Pancreas (tissue), 10 donors: ENCODE measurements at places on chromosomes 7 and 10. TPM values are rescaled to one million over a fixed set of nuclear protein-coding genes. Genes with fewer than 3 reads are reported as not detected.
A peak's percentile ranks its signal among the peaks of the same experiment; 100 is the strongest.

DNA sequence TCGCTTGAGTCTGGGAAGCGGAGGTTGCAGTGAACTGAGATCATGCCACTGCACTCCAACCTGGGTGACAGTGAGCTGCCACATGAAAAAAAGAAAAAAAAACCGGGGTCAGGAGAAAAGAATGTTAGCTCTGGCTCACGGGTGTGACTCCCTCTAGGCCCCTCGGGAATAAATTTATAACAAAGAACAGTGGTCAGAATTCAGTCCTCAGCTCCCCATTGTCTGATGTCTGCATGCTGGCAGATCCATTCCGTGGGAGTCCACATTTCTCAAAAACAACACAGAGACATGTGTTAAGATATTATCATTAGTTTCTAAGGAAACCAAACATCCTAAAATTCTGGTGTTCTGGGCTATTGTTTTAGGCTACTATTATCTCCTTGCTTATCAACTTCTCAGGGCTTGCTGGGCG, 90.6 kb downstream of the MARCHF5 start:
- H3K4me3 ChIP-seq: no peak overlapping the region
- no peaks in the 10 kb centered on the region for H3K36me3 ChIP-seq
- H3K4me1 ChIP-seq: no peaks in the 10 kb centered on the region
- H3K27me3 ChIP-seq: no peaks in the 10 kb centered on the region

DNA sequence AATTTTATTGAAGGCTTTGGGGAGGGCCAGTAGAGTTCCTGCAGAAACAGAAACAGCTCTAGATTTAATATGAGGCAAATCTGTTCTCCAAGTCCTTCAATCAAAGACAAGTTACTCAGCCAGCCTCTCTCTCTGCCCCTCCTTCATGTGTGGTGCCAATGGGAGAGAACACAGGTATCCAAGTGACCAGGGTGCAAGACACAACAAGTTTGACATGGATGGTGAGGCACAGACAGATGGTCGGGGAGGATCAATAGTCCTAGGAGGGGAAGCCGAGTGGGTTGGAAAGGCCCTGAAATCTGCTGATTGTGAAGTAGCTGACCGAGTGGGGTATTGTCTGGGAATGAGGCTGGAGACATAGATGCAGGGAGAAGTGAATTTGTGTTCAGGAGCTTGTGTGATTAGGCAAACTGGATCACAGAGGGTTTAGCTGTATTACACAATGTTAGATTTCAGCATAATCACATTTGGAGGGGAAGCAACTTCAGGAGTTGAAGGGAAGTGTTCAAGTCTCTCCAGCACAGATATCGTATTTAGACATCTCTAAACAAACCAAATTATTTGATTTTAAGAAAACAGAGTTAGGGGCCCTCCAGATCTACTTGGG, 1.5 kb downstream of the GIMAP1 start:
- H3K36me3 ChIP-seq: no peaks in the 10 kb centered on the region
- H3K4me1 ChIP-seq: no peaks in the 10 kb centered on the region
- no peak for DNase-seq
- H3K4me3 ChIP-seq: no peak overlapping the region
- H3K27ac ChIP-seq: no peak overlapping the region

DNA sequence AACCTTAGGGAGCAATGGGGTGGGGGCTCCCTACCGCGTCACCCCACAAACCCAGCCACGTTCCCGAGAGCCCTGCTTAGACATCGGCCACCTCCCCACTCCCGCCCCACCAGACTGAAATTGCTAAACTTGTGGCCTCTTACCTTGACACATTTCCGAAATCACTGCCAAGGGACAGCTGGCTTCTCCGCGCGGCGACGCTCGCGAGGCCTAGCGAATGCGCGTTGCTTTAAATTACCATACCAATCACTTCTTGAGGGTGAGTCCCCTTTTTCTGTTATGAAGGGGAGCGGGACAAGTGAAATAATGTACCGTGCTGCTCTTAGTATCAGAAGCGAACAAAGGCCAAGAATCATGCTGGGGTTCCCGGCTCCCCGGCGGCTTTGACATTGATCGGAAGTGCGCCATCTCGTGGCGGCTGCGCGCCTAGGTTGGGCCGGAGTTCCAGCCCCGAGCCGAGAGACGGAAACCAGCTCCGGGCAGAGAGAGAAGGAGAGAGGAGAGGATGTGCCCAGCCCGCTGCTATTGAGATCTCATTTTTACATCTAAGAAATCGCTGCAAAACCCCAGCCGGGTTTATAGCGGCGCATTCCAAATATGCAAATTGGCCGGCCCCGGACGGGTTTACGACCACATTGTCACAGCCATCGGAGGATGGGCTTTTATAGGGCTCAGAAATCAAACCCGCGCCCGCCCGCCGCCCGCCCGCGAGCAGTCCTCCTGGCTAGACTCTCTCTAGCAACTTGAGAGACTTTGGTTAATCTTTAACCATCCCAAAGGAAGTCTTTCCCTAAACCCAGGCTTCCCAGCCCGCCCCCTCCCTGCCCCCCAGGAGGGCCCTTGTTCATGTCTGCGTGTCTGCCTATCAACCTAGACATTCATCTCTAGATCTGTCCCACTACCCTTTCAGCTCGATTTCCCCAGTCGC, 5.3 kb downstream of the HOXA11 start:
- H3K4me1 ChIP-seq: no peaks in the 10 kb centered on the region
- no peak overlapping the region for H3K4me3 ChIP-seq
- peaks cover 7% of the 10 kb centered on the region for H3K27me3 ChIP-seq
- peak; percentile 84 for DNase-seq

DNA sequence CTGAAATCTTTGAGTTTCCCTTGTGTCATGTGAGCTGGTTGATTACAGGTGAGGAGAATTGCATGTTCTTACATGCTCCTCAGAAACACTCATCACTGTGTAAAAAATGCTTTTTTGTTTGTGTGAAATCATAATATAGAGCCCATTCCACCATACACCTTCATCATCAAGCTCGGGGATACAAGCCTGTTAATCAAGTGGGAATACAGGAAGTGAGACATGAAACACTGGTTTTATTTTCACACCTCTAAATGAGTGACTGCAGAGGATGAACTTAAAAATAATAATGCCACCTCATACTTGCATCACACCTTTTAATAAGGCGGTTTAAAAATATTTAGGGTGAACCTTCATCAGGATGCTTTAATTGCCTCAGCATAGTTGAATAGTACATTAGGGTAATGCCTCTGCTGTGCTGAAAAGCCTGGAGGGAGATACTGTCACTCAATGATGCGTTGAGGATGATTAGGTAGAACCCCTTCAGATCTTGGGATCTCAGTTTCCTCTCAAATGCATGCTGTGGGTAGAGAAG, 164.6 kb downstream of the AUTS2 start:
- DNase-seq: no peak
- no peaks in the 10 kb centered on the region for H3K4me1 ChIP-seq
- H3K36me3 ChIP-seq: no peaks in the 10 kb centered on the region
- H3K27me3 ChIP-seq: no peaks in the 10 kb centered on the region
- no peak overlapping the region for H3K27ac ChIP-seq
- no peak overlapping the region for H3K4me3 ChIP-seq

- H3K27ac ChIP-seq: no peak overlapping the region
- no peak overlapping the region for H3K4me3 ChIP-seq
- H3K36me3 ChIP-seq: no peaks in the 10 kb centered on the region
- no peaks in the 10 kb centered on the region for H3K27me3 ChIP-seq
- no peaks in the 10 kb centered on the region for H3K4me1 ChIP-seq
- DNase-seq: no peak
These were observed 193.8 kb downstream of the THSD7A start for GRCh38 chr7:11638011-11638774.

The STK31 gene
- 0.61 TPM for total RNA-seq

The WDR86 gene
- 0.28 TPM for total RNA-seq

GRCh38 chr10:77430530-77430929, 207.1 kb downstream of the KCNMA1 start:
- no peaks in the 10 kb centered on the region for H3K27me3 ChIP-seq
- H3K4me1 ChIP-seq: peaks cover 16% of the 10 kb centered on the region
- no peak for DNase-seq
- no peak overlapping the region for H3K27ac ChIP-seq
- H3K36me3 ChIP-seq: no peaks in the 10 kb centered on the region

DNA sequence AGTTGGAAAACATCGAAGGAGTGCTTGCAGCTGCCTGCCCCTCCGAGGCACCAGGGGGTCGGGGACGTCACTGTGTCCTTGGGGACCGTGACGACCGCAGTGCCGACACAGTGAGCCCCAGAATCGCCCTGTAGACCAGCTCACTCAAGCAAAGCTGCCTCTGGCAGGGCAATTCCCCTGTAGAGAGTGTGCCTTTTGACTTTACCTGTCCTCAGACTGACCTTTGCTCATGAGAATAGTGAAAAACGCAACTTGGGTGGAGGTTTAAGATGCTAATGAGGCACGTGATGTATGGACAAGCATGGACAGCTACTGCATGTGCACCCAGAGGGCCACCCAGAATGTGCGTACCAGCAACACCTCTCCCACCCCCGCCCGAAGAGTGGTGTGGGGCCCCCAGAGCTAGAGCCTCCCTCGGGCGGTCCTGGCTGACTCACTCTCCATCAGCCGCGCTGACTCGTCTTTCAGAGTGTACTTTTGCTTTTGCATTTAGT, 271.9 kb downstream of the ADARB2 start:
- no peaks in the 10 kb centered on the region for H3K36me3 ChIP-seq
- DNase-seq: no peak
- no peak overlapping the region for H3K27ac ChIP-seq
- H3K4me3 ChIP-seq: no peak overlapping the region
- no peaks in the 10 kb centered on the region for H3K4me1 ChIP-seq

The ANKRD30A gene
- 0.09 TPM for total RNA-seq

The ATP6V0A4 gene
- total RNA-seq: 0.23 TPM

DNA sequence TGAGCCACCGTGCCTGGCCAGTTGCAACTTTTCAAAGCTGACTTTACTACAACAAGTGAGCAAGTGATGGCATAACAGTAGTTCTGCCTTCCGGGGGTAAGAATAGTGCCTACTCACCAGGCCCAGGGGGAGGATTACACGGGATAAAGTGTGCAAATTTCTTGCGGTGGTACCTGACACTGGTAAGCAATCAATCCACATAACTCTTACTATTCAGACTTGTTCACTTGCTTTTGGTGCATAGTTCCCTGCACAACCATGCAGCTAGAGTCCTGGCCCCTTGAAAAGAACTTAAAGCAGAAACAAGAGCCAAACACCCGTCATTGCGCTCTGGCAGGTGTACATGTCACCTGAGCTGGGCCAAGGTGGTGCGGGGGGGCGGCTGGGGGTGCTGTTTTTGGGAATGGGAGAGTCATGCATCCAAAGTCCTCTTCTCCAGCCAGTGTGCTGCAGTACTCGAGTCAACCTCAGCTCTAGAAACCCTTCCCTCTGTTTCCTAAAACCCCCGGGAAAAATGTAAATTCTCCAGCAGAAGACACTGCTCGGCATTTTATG, 5.4 kb upstream of the COBL start:
- no peaks in the 10 kb centered on the region for H3K4me1 ChIP-seq
- no peaks in the 10 kb centered on the region for H3K36me3 ChIP-seq
- DNase-seq: no peak
- no peaks in the 10 kb centered on the region for H3K27me3 ChIP-seq
- no peak overlapping the region for H3K27ac ChIP-seq
- H3K4me3 ChIP-seq: no peak overlapping the region

- no peaks in the 10 kb centered on the region for H3K27me3 ChIP-seq
- H3K4me1 ChIP-seq: no peaks in the 10 kb centered on the region
- H3K27ac ChIP-seq: no peak overlapping the region
- DNase-seq: no peak
- no peak overlapping the region for H3K4me3 ChIP-seq
These were observed 64.2 kb upstream of the GNAI1 start for GRCh38 chr7:80070391-80070790.

- no peaks in the 10 kb centered on the region for H3K27me3 ChIP-seq
- H3K4me1 ChIP-seq: no peaks in the 10 kb centered on the region
- no peak overlapping the region for H3K4me3 ChIP-seq
- no peaks in the 10 kb centered on the region for H3K36me3 ChIP-seq
- H3K27ac ChIP-seq: no peak overlapping the region
These were observed 38.6 kb downstream of the MAP3K8 start for GRCh38 chr10:30472414-30473155.

The FXYD4 gene
- 0.31 TPM for total RNA-seq

- no peak for DNase-seq
- H3K27ac ChIP-seq: no peak overlapping the region
- no peaks in the 10 kb centered on the region for H3K27me3 ChIP-seq
- no peaks in the 10 kb centered on the region for H3K4me1 ChIP-seq
- H3K4me3 ChIP-seq: no peak overlapping the region
These were observed 691.3 kb downstream of the SORCS1 start for GRCh38 chr10:106473129-106473685.

The ACTR3C gene
- total RNA-seq: 26.5 TPM

DNA sequence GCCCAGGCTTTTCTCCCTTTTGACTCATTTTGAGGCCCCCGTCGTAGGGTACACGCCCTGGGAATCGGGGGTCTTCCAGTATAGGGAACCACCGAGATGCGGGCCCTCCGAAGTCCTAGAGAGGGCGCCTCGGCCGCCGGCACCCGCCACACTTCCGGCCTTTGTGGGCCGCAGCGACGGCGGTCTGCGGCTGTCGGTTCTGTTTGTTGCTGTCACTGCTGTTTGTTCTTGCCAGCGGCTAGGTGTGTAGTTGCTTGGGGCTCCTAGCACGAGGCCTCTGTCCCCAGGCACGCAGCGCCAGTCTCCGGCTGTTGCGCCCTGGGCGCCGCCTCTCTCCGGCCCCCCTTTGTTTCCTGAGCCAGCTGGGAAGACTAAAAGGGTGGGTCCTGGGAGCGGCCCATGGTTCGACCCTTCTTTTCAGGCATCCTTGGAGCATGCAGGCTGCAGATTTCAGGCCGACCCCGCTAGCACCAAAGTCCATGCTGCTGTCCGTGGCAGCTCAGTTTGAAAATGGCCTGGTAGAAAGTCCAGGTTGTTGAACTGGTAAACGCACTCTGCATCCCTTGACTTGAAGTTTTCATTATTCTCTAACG, 17.8 kb upstream of the ZKSCAN1 start:
- peaks cover 7% of the 10 kb centered on the region for H3K4me1 ChIP-seq
- peak overlapping the region; percentile 82 for H3K27ac ChIP-seq
- no peaks in the 10 kb centered on the region for H3K27me3 ChIP-seq
- peak; percentile 62 for DNase-seq

The LLCFC1 gene
- total RNA-seq: not detected

The CALML3 gene
- total RNA-seq: not detected

The NYAP1 gene
- total RNA-seq: 1.00 TPM

GRCh38 chr10:132557696-132558515, 20.3 kb downstream of the INPP5A start:
- H3K4me1 ChIP-seq: no peaks in the 10 kb centered on the region
- H3K36me3 ChIP-seq: no peaks in the 10 kb centered on the region
- H3K4me3 ChIP-seq: no peak overlapping the region
- no peaks in the 10 kb centered on the region for H3K27me3 ChIP-seq
- DNase-seq: no peak

- peak overlapping the region; percentile 95 for H3K27ac ChIP-seq
- H3K36me3 ChIP-seq: no peaks in the 10 kb centered on the region
- H3K27me3 ChIP-seq: no peaks in the 10 kb centered on the region
These were observed 870 bp downstream of the FZD1 start for GRCh38 chr7:91264924-91265681.

- H3K4me1 ChIP-seq: no peaks in the 10 kb centered on the region
- H3K36me3 ChIP-seq: no peaks in the 10 kb centered on the region
- DNase-seq: no peak
- no peak overlapping the region for H3K27ac ChIP-seq
These were observed 42.1 kb upstream of the PLXNA4 start for GRCh38 chr7:132618271-132618955.

- DNase-seq: peak; percentile 67
- no peak overlapping the region for H3K27ac ChIP-seq
- no peaks in the 10 kb centered on the region for H3K27me3 ChIP-seq
- H3K36me3 ChIP-seq: no peaks in the 10 kb centered on the region
- no peak overlapping the region for H3K4me3 ChIP-seq
- H3K4me1 ChIP-seq: no peaks in the 10 kb centered on the region
These were observed 148.8 kb downstream of the HECW1 start for GRCh38 chr7:43260980-43261878.

The VIPR2 gene
- total RNA-seq: 10.9 TPM
